Nucleus accumbens (tissue), 56 donors: ENCODE measurements at places on chromosomes 12 and 14.

GRCh38 chr12:76024102-76024781, 7.3 kb downstream of the PHLDA1 start:
- DNase-seq = no peak

DNA sequence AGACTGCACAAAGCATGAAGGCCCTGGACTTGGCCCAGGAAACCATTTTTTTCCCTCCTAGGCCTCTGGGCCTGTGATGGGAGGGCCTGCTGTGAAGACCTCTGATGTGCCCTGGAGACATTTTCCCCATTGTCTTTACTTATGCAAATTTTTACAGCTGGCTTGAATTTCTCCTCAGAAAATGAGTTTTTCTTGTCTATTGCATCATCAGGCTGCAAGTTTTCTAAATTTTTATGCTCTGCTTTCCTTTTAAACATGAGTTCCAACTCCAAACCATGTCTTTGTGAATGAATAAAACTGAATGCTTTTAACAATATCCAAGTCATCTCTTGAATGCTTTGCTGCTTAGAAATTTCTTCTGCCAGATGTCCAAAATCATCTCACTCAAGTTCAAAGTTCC, 43.7 kb upstream of the TRHDE start:
- no peak for DNase-seq

DNA sequence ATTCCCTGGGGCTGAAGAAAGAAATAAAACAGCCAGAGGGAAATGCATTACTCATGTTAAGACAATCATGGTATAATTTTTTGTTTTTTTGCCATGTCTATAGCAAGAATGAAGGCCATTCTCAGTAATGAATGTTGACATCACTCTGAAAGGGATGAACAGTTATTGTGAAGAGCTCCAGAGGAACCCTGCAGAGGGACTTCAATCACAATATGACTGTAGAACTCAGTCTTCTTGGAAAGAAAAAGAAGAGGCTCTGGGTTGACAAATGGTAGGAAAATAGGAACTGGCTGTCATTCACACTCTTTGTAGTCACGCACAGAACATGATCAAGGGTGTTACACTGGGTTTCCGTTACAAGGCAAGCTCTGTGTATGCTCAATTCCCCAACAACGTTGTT, 73.8 kb upstream of the DACT1 start:
- DNase-seq = no peak

DNA sequence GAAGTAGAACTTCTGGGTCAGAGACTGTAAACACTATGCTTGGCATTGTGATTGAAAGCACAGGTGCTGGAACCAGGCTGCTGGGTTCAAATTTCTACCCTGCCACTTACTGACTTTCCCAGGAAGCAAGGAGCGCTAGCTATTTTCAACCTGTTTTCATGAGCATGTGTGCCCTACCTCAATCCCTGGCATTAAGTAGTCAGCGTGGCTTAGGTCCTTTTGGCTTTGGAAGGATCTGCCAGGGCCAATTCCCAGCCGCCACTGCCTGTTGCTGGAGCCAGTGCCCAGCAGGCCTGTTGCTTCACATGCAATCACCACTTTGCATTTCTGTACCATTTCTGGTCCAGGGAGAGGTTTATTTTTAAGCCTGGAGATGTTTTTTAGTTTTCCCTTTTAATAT, 196.3 kb downstream of the TRHDE start:
- DNase-seq = no peak

DNA sequence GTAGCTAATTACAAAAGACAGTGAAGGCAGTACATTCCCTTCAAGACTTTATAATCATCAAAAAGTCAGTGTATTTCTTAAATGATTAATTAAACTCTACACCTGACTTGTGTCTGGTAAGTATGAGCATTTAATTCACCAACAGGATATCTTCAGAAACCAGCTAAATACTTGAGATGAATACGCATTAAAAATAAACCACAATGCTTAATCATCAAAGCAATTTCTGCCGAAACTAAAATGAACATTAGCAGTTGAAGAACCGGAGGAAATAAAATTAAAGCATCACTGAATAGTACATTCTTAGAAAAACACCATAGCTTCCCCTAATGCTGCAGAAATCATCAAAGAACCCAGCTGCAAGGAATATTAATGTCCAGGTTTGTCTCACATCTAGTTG, 32.7 kb downstream of the SLC25A21 start:
- no peak for DNase-seq

GRCh38 chr14:38873941-38874612, 229.0 kb downstream of the SEC23A start:
- DNase-seq = no peak

- DNase-seq = no peak
Observed at GRCh38 chr12:130142736-130143135, 19.5 kb upstream of the FZD10 start.

GRCh38 chr12:51382173-51382572, 9.0 kb downstream of the GALNT6 start:
- DNase-seq = no peak

DNA sequence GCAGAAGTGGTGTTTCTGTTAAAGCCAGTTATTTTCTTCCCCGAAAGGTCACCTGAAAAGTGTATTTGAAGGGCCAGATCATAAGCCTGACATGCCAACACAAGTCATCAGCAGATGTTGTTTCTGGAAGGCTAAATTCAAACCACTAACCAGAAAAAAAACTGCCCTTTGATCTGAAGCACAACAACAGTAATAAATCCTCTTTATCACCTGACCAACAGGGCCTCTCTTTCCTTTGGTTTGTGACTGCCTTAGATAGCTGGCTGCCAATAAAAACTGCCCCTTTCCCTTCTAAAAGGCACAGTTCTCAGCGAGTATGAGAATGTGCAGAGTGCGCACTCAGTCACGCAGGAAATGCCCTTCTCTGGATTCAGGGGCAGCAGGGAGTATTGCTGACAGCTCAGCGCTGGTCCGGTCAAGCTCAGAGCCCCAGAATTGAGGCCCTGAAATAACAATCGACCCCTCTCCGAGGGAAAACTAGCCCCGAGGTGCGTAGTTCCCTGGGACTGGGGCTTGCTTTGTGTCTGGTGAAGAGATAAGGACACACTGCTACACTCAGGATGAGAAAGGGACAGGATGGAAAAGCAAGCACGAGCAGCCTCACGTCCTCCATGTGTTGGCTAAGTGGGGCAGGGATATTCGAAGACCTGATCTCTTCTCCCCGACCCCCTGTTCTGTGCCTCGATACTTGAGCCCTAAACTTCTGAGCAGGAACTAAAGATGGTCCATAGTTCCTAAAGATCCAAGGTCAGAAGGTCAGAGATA, 184.2 kb upstream of the GZMB start:
- DNase-seq = no peak

DNA sequence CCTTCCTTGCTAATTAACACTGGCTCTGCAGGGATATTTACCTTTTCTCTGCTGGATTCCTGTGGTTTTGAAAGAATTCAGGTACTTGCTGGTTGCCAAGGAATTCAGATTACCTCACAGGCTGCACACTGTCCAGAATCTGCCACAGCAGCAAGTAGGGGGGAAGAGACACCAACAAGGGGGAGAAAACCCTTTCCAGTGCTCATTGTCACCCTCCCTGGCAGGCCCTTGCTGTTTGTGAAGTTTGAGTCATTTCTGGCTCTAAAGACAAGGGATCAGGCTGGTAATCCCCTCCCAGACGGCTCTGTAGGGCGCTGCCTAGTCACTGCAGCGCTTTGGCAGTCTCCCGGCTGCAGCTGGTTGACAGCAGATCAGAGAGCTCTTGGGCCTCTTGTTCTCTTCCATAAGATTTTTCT, 50.8 kb downstream of the TTLL5 start:
- DNase-seq = no peak

DNA sequence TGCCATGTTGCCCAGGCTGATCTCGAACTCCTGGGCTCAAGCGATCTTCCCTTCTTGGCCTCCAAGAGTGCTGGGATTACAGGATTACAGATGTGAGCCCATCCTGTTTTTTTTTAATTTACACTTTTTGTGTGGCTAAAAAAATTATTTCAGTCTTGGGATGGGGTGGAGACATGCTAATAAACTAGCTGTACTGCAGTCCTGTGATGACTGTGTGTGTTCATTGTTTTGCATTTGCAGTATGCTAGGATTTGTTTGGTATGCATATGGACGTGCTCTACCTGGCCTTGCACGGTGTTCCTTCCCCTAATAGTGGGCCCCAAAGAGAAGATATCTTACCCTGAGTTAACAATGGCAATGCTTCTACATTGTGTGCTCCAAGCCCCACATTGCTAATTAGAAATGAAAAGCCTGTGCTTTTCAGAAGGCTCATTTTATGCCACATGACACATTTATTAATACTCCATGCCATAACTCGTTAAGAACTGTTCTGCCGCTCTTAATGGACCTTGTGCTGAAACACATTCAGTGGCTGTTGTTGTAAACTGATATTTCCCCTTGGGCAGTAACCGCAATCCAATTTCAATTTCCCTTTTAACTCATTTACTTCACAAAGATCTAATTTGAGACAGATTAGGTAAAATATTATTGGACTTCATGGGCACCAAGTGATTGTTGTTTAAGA, 86.4 kb downstream of the SCN8A start:
- DNase-seq = no peak

GRCh38 chr12:3427956-3428355, 63.0 kb upstream of the PRMT8 start:
- DNase-seq = no peak

- DNase-seq = no peak
Observed at GRCh38 chr12:24066865-24067264, 117.4 kb upstream of the SOX5 start.

DNA sequence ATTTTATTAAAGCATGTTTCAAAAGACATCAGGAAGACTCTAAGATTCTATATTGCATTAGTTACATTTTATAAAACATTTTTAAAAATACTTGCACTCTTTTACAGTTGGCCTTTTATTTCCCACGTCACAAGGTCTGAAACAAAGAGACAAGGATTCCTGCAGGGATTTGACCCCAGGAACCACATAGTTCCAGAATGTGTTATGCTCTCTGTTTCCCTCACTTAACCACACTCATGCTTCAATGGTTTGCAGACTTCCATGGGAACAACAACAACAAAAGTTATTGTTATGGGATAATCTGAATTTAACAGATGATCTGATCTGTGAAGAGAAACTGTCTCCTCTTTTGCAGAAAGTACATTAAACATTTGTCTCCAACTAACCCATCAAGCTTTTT, 104.3 kb upstream of the PPFIA2 start:
- DNase-seq = no peak

DNA sequence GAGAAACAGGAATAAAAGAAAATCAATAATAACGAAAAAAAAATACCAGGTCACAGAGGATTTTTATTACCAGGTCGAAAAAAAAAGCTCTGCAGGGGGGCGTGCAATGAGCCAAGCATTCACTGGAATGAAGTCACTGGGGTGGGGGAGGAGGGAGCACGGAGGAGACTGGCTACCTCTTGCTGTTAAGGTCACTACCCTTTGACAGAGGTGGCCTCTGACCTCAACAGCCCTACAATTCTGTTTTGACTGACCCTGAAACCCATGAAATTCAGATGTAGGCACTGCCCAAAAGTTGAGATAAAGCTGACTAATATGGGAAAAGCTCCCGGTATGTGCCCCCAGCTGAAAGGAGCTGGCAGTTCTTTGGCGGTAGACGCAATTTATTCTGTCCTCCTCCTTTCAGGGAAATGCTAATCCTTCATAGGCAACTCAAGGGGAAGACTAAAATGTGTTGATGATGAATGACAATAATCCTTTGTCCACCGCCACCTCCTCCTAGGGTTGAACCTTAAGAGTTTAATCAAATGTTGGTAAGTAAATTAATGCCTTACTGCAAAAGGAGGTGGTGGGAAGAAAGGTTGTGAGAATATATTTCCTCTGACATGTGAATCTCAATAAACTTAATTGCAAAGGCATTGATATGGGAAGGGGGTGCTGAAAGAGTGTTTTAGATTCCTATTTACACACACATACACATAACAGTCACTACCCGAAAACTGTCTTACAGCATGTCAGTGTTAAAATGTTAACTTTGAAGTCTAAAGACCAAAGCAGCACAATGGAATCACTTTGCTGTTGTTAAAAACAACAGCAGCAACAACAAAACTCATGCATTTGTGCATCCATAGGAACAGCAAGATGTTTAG, 6.3 kb upstream of the RIC8B start:
- no peak for DNase-seq

DNA sequence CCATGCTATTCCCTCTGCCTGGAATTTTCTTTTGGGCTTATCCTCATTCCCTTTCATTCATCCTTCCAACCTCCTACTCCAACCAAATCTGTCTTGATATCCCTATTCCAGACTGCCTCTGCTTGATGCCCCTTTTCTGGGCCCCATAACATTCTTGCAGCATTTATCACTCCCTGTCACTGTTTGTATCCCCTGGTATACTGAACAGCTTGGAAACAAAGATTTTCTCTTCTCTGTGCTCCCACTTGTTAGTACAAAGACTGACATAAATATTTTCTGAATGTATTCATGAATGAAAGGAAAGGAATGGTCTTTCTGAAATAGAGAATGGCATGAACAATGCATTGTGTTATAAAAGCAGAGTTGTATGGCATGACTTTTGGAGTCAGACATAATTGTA, 7.5 kb downstream of the IRAK4 start:
- no peak for DNase-seq

DNA sequence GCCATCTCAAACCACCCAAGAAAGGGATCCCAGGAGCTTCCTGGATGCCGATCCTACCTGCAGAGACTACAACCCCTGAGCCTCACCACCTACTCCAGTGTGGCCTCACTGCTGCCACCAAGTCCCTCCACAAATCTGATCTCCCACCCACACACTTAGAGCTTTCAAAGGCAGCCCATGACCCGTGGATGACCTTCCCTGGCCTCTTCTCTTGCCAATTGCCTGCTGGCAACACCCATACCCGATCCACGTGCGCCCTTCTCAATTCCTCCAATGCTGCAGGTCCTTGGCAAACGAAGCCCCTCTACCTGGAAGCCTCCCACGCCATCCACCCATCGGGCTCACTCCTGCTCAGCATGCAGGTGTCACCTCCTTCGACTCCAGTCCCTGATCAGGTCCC, 30.7 kb downstream of the HVCN1 start:
- no peak for DNase-seq

DNA sequence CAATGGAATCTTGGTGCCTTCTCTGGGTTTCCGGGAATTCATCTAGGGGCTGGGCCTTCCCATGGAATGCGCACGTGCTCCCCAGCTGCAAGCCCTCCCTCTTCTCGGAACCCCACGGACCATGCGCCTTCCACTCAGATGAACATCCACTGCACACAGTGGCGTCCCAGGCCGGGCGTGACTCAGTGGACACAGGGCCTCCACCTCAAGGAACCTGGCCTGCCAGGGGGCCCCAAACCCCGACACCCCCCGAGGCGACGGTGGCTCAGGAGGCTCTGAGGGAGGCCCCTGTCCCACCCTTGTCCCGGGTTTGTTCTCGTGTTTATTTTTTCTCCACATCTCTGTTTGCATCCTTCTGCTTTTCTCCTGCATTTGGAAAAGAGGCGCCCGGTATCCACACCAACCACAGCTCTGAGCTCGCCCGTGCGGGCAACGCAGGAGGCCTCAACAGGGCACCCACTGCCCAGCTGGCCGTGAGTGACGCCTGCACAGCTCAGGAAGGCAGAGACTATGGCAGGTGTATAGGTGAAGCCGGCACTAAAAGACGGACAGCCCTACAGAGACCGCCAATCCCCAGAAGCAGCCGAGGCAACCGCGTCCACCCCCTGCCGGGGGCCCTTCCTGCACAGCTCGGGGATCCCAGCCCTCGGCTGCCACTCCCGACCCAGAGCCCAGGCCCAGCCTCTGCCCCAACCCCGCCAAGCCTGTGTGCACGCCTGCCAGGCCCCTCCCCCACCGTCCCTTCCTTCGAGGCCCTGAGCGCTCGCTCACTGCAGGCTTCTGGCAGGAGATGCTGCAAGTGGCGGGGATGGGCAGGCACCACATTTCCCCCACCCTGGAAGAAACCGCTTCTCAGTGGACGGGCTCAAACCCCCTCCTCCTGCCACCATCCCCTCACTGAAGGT, 23.8 kb upstream of the GALNT9 start:
- no peak for DNase-seq
